ENCODE measurements at places on chromosomes 5 and 9. TPM values are rescaled to one million over a fixed set of nuclear protein-coding genes. Genes with fewer than 3 reads are reported as not detected.

The HMGCS1 gene
- total RNA-seq, result 18.9 TPM

The LCN10 gene
- total RNA-seq, result 0.10 TPM

The LURAP1L gene
- total RNA-seq, result 0.98 TPM

The GALNT12 gene
- 3.2 TPM for total RNA-seq

The ROR2 gene
- total RNA-seq, result 0.12 TPM

The ARL14EPL gene
- total RNA-seq, result 0.20 TPM

The PPP3R2 gene
- total RNA-seq, result not detected

The PCDHA9 gene
- total RNA-seq, result not detected

The PCDHGA4 gene
- 4.8 TPM for total RNA-seq

The MARCOL gene
- total RNA-seq, result not detected

The ZNF483 gene
- total RNA-seq, result 0.98 TPM

The SLC31A1 gene
- total RNA-seq, result 14.9 TPM

The SLC1A3 gene
- 48.9 TPM for total RNA-seq

- DNase-seq, result no peak
These were observed 69.0 kb downstream of the TJP2 start for GRCh38 chr9:69243116-69243515.

- DNase-seq, result no peak
These were observed 205.6 kb downstream of the TAF11L14 start for GRCh38 chr5:17839848-17840247.

DNA sequence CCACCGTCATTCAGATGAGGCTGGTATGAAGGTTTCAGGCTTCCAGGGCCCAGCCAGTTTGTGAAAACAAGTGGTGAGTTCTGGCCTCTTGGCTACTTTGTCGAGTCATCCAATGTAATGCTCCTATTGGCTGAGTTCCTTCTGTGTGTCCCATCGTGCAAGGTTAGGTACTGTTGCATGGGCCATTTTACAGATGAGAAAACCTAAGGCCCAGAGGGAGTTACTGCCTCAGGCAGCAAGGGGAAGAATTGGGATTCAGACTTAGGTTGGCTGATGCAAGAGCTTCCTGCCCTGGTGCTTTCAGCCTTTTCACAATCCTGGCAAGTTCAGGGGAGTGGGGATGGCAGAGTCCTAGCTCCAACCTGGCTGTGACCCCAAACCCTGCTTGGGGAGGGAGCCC, 17.4 kb upstream of the PITX1 start:
- no peak for DNase-seq

DNA sequence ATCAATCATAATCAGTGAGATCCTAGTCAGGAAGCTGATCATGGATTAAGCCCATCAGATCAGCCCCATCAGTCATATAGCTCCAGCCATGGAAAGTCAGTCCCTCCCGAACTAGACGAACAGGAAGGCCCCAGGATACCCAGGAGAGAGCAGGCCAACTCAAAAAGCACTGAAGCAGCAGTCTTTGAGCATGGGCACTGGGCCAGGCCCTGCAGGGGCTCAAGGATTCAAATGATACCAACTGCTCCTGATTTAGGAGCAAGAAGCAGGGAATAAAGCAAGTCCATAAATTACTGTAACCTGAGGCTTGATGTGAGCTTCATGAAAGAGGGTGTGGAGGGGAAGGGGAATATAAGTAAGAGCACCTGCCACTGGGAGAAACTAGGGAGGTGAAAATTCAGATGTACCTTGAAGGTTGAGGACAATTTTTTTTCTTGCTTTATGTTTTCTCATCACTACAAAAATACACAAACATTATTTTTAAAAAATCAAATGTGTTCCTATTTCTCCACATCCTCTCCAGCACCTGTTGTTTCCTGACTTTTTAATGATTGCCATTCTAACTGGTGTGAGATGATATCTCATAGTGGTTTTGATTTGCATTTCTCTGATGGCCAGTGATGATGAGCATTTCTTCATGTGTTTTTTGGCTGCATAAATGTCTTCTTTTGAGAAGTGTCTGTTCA, 115.2 kb downstream of the SIL1 start:
- no peak for DNase-seq

- DNase-seq, result no peak
These were observed 353.7 kb downstream of the CSNK1G3 start for GRCh38 chr5:123865641-123866040.

- DNase-seq, result no peak
These were observed 1.7 kb upstream of the TCOF1 start for GRCh38 chr5:150355791-150356190.

GRCh38 chr5:55421074-55421529, 113.3 kb downstream of the MTREX start:
- DNase-seq, result peak; percentile 52

DNA sequence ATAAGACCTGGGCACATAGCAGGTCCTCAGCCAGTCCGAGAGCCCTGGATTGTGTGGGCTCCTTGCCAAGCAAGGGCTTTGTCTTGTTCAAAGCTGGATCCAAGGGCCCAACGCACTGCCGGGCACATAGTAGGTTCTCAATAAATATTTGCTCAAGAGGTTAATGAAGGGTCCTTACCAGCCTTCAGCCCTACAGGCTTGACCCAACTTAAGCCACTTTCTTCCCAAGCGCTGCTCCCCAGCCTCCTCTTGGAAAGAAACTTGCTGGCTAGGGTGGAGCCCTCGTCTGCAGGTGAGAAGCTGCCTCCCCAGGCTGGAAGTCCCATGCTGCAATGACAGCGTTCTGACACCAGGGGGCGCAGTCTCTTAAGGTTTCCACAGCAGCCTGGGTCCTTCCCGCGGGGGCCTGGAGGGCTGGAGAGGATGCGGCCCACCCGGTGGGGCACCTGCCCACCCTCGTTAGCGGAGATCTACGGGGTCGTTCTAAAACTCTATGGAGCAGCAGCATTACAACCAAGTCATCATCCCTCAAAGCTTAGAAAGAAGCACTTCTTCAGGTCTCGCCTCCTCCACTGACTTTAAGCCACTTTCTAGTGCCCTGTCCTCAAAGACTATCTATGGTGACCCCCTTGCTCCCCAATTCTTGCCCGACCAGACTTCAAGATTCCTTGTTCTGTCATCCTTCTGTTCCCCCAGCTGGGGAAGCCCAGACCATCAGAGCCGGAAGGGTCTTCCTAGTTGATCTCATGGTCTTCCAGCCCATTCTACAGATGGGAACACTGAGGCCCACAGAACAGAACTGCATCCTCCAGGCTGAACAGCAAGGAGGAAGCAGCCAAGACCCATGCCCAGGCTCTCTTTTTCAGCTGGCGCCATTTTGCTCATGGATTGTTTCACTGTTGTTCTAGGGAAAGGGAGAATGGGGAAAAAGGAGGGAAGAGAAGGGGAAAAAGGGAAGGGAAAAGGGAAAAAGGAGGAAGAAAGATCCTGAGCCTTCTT, 115.4 kb downstream of the LHX2 start:
- DNase-seq, result peak; percentile 51

DNA sequence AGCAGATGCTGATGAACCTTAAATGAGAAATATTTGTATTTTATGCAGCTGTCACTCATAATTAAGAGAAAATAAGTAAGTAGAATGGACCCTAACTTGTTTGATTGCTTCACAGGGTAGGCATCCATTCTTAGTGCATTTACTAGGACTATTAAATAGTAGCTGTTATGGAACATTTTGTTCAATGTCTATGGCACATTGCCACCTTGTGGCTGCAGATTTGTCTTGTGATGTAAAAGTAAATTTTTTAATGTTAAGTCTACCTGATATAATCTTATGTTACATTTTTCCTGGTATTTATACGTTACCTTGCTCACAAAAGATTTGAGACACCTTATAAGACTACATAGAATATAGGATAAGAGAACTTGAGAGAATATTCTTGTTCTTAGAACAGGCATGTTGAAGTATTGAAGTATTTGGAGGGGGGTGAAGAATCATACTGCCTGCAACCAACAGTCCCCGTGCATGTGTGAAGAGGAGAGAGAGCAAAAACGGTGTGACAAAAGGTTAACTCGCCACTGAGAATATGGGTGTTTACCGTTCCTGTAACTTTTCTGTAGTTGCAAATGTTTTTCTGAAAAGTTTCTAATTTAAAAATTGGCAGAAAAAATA, 161.1 kb downstream of the MAST4 start:
- peak; percentile 32 for DNase-seq

- no peak for DNase-seq
These were observed 209.7 kb downstream of the ESM1 start for GRCh38 chr5:54775645-54776044.

- DNase-seq, result peak; percentile 77
These were observed 720 bp downstream of the TUSC1 start for GRCh38 chr9:25677301-25678146.

DNA sequence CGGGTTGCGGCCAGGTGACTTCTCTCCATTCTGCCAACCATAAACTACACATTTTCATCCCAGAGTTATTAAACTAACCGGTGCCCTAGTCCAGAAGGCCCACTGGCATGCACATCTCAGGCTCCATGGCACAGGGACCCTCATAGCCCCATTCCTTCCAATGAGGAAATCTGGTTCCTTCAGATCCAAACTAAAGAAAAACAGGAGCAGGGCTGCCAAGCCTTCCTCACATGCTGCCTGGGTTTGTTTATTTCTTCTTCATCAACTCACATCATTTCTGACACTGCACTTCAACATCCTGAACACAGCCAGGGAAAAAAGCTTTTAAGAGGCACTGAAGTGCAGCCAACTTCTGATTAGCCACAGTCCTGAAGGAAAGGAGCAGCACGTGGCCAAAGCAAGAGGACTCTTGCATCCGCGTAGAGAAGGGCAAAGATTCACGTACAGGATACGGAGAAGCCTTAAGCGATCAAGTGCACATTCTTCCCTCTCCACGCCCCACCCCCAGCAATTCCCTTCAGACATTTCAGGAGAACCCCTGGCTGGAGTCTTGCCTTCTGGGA, 22.5 kb downstream of the LHFPL2 start:
- DNase-seq, result peak; percentile 49

DNA sequence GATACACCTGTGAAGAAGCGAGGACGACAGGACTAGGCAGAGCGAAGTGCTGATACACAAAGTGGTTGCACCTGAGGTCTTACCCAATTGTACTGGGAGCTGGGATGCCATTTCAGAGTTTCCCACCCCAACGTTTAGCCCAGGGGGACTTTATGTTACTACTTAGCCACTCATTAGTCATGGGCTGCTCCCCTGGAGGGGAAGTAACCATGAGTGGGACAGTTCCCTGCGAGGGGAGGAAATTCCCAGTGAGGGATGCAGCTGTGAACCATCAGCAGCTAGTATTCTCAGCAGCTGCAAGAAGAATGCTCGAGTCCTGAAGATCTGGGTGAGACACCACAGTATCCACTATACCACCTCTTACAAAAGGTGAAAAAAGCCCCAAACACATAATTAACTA, 93.7 kb upstream of the ACTBL2 start:
- DNase-seq, result peak; percentile 53

DNA sequence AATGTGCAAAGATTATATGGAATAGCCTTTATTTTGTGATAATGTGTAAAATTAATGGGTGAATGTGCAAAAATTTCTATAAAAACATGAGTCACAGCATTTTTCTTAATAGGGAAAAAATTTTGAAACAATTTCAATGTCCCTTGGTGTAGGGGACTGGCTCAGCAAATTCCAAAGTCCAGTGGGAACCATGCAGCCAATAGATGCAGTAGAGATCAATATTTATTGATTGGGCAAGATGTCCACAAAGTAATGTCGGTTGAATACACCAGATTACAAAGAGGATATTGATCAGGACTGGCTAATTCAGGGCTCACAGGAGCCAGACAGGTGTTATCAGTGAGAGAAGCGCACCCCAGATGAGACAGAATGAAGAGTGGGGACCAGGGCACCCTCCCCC, 62.5 kb downstream of the AMBP start:
- DNase-seq, result no peak

DNA sequence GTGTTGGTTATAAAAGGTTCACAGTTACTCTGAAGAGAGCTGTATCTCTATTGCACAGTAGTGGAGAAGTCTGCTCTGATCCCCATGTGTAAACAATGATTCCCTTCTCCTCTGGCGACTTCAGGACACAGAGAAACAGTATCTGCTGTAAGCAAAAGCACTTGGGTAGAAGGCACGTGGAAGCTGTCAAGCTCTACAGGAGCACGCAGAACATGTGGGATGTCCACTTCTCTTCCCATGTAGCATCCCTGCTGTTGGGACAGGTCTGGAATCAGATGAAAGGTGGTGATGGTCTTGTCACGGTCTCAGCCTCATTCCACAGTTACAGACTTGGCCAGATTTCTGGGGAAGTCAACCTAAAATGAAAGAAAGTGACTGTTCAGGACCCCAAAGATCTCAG, 9.4 kb upstream of the MAPK9 start:
- no peak for DNase-seq

DNA sequence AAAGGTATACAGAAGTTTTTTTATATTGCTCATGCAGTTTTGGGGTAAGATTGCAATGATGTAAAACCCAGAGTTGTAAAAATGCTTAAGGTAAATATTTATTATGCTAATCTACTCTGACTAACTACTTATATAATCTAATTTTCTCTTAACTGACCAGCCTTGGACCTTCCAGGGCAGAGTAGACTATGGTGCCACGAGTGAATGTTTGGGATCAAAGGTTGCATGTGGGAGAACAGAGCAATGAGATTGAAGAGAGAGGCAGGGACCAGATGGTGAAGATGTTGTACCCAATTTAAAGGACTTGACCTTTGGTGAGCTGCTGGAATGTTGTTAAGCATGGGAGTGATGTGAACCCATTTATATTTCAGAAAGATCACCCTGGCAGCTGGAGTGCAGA, 34.8 kb upstream of the PANK3 start:
- DNase-seq, result no peak

DNA sequence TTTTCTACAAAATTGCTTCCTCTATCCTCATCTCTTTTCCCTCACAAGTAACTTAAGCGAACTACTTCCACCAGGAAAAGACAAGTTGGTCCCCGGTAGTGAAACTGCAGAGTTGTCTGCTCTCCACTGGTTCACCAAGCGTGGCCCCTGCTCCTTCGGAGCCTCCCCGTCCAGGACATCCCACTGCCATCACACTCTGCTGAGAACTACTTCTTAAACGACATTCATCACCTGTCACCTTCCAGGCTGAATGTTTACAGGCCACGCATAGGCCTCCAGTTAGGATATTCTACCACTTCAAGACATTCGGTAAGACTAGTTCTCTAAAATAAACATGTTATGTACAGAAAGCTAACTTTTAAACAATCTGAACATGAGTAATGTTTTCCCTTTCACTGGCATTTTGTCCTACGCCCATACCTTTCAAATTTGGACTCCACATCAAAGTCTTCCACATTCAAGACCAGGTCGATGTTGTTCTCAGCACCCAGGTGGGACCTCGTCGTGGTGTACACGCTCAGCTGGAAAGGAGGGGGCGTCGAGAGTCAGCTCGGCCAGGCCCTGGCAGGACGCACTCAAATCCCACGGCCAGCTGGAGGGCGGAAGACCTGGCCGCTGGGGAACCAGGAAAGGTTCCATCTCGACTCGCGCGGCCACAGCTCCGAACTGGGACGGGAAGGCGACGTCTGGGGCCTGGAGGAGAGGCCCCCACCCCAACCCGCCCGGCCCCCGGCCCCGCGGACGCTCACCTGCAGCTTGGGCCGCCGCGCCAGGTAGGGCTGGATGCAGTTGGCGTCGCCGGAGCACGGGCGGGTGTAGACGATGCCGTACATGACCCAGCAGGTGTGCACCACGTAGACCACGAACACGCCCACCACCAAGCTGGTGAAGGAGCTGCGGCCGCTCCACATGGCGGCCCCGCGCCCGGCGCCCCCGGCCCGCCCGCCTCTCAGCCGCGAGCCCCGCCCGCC, 683 bp downstream of the CLPTM1L start:
- DNase-seq, result no peak

All from RPMI7951 (cell line).